ENCODE measurements at places on chromosomes 13 and 19.
A peak's percentile ranks its signal among the peaks of the same experiment; 100 is the strongest.

DNA sequence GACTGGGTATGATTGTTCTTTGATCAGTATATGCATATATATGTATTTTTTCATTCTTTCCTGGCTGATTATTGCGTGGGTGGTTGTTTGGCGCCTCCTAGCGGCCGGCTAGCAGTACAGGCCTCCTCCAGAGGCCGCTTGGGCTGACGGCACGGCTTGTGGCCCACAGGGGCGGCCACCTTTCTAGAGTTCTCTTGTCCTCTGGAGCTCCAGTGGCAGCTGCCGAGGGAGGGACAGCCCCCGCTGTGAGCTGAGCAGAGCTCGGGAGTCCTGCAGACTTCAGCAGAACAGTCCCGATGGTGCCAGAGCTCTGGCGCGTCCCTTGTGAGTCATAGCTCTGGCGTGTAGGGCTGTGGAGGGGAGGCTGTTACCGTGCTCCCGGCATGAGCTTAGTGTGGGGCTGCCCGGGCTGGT lies 22.5 kb upstream of the ZNF429 start:
- peak; percentile 81 for DNase-seq

- no peak for DNase-seq
Observed at GRCh38 chr19:2201473-2202148, 34.5 kb downstream of the PLEKHJ1 start.

- no peak for DNase-seq
Observed at GRCh38 chr13:99827011-99827772, 144.4 kb downstream of the ZIC5 start.

- no peak for DNase-seq
Observed at GRCh38 chr13:95671597-95671996, 5.3 kb upstream of the DNAJC3 start.

GRCh38 chr19:41776700-41777099 lies 19.7 kb upstream of the CEACAM3 start:
- no peak for DNase-seq

GRCh38 chr13:44432650-44433049 lies 59.0 kb downstream of the SERP2 start:
- DNase-seq, result no peak

GRCh38 chr19:7862413-7862951 lies 11.7 kb downstream of the PRR36 start:
- peak; percentile 96 for DNase-seq

DNA sequence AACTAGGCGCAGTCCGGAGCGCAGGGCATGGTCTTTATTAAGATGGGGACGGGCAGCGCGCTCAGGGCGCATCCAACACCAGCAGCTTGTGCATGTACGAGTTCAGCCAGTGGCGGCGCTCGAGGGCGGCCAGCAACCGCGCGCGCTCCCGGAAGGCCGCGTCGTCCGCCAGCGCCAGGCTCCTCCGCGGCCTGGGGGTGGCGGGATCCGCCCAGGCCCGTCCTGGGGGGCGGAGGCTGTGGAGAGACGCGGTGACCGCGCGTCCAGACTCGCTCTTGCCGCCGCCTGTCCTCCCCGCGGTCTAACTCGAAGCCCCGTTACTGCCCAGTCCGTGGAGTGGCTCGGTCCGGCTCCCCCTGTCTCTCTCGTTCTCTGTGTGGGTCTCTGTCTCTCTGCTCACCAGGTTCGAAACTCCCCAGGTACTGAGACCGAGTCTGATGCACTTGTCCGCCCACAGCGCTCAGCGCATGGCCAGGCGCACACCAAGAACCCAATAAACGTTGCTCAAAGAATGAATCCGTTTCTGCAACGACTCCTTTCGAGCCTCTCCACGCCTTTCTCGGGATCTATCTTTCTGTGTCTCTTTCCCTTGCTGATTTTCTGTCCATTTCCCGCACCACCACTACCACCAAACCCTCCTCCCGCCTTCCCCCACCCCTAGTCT lies 702 bp downstream of the PTH2 start:
- peak; percentile 79 for DNase-seq

DNA sequence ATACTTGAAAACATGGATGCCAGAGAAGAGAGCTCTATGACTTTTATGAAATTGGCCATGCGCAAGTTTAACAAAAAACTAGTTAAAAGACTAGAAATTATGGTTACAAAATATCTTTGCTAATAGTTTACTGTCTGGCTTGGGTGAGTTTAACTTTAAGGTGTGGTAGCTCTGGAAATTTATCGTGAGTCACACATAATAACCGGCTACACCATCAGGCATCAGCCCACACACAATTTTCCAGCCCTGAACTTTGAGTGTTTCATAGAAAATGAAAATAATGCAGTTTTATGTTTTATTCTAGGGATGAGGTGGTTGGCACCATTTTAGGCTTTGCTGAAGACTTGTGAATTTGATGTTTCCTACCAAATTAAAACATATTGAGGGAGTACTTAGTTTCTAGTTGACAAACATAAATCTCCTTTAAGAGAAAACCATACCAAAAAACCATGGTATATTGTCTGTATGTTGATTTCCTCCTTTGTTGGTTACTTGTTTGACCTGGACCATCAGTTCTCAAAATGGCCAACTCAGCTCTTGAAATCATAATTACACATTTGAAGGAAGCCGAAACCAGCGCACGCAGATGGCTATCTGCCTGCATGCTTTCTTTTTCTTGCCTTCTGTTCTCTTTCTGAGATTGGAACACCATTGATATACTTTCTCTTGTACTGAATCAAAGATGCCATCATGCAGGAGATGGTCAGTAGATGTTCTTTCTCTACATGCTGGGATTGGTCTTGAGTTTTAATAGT lies 125.1 kb downstream of the AKAP11 start:
- DNase-seq, result no peak

- DNase-seq, result no peak
Observed at GRCh38 chr13:102945324-102945815, 99.5 kb downstream of the ERCC5 start.

- DNase-seq, result no peak
Observed at GRCh38 chr19:55720801-55721200, 17.4 kb downstream of the NLRP9 start.

DNA sequence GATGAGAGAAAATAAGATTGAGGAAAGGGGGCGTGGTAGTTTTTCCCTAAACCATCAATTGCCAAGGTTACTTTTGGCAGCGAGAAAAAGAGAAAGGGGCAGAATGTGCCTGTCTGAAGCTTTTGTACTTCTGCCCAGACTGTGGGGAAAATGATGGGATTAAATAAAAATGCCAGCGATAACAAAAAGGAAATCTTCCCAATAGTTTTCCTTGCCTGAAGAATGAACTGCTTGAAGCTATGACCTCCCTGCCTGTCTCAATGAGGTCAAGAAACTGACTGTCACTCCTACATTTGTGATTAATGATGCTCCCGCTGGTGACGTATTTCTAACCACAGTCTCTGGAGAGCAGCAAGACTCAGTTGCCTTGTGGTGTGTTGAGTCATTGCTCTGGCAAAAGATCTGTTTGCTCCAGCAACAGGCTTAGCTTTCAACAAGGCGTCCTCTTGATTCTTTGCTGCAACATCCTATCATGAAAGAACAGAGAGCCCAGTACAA lies 1051.5 kb downstream of the DIAPH3 start:
- DNase-seq, result peak; percentile 85

- DNase-seq, result no peak
Observed at GRCh38 chr13:20969182-20969581, 66.6 kb upstream of the XPO4 start.

GRCh38 chr19:6061376-6062130 lies 48.7 kb downstream of the RFX2 start:
- DNase-seq, result no peak

- DNase-seq, result no peak
Observed at GRCh38 chr19:44748426-44749254, at the start of gene BCL3. Gene BCL3, plus strand, starts transcription at chr19:44748708. Its CDS starts 83 bp downstream, at chr19:44748791.

- no peak for DNase-seq
Observed at GRCh38 chr19:41131186-41131585, 17.0 kb downstream of the CYP2F1 start.

DNA sequence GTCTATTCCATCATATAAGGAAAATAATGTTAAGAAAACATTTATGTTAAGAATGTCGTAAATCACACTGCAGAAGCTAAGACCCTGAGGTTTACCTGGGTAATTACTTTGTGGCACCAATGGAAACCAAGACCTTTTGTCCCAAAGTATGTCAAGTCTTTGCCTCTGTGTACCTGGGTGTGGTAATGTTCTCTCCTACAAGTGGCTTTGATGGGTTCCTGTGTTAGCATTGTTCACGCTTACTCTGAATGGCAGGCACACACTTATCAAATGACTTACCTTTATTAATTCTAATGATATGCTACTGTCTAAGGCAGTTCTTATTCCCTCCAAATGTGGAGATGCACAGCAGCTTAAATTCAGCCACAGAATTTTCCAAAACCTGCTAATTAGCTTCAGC lies 206.1 kb downstream of the KCTD12 start:
- DNase-seq, result no peak

DNA sequence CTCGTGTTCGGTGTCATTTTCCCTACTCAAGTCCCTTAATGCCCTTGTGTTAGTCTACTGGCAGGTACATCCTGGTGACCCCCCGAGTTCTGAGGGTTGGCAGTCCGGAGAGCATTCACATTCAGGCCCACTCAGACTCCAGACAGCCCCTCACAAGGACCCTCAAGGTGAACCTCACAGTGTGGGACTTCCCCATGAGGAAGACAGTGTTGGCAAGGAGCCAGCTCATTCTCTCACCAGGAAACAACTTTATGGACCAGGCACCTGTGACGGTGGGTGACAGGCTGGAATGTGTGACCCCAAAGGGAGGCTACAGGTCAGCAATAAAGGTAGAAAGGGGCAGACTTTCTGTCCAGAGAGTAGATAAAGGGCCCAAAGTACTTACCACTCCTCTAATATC lies 24.5 kb downstream of the RDH8 start:
- no peak for DNase-seq

GRCh38 chr19:57053401-57053800 lies 66.4 kb upstream of the USP29 start:
- DNase-seq, result no peak

DNA sequence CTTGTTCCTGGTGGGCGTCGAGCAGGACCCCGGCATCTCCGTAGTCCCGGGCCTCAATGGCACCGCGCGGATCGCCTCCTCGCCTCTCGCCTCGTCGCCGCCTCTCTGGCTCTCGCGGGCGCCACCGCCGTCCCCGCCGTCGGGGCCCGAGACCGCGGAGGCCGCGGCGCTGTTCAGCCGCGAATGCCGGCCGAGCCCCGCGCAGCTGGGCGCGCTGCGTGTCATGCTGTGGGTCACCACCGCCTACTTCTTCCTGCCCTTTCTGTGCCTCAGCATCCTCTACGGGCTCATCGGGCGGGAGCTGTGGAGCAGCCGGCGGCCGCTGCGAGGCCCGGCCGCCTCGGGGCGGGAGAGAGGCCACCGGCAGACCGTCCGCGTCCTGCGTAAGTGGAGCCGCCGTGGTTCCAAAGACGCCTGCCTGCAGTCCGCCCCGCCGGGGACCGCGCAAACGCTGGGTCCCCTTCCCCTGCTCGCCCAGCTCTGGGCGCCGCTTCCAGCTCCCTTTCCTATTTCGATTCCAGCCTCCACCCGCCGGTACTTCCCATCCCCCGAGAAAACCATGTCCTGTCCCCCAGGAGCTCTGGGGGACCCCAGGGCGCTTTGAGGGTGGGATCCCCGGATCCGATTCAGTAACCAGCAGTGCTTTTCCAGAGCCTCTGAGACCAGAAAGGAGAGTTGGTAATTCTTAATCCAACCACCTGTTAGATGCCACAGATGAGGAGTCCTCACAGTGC lies 885 bp downstream of the MLNR start:
- DNase-seq, result no peak
